ENCODE measurements at places on chromosomes 2 and 18.

DNA sequence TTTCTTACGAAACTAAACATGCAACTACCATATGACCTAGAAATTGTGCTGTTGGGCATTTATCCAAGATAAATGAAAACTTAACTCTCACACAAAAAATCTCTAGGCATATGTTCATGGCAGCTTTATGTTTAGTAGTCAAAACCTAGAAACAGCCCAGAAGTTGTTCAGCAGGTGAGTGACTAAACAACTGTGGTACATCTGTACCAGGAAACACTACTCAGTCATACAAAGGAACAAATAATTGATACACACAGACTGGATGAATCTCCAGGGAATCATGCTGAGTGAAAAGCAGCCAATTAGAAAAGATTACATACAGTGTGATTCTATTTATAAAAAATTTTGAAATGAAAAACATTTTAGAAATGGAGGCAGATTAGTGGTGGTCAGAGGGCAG lies 29.3 kb downstream of the DYNC2LI1 start:
- no peak for DNase-seq

GRCh38 chr2:119567292-119567691 lies 23.0 kb downstream of the CFAP221 start:
- DNase-seq, result no peak

DNA sequence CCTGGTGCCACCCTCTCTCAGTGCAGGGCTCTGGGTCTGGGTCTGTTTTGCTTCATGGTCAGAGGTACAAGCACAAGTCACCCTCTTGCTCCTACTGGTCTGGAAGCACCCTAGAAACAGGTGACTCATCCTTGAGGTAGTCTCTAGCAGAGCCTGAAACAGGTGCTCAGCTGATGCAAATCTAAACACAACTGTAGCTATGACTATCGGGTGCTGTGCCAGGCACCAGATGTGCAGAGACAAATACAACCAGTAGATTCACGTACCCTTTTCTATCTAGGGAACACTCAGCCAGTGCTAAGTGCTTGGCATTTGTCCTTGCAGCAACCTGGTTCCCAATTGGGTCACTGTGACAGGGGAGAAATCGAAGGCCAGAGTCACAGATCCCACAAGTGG lies 140.9 kb upstream of the MYCN start:
- no peak for DNase-seq

GRCh38 chr2:21860907-21861306 lies 737.1 kb downstream of the TDRD15 start:
- DNase-seq, result no peak

GRCh38 chr2:14750433-14750832 lies 117.9 kb downstream of the LRATD1 start:
- DNase-seq, result no peak

- DNase-seq, result no peak
Measured at GRCh38 chr2:54271189-54271588, 15.2 kb upstream of the TSPYL6 start.

GRCh38 chr2:1780693-1781092 lies 36.4 kb upstream of the PXDN start:
- no peak for DNase-seq

DNA sequence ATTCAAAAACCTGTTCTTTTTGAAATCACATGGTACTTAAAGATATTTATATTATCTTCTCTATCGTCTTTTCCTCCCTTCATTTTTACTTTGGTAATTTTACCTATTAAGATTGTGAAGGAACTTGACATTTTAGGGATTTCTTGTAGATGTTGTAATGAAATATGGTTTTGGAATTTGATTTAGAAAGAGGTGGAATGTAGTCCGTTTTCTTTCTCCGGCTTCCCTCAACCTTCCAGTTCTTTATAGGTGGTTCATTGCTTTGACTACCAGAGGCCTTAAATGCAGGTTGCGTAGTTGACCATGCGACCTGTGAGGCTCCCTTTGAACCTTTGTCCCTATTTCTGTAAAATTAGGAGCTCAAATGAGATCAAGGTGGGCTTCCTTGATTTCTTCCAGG lies 24.5 kb downstream of the ITGA6 start:
- DNase-seq, result no peak

GRCh38 chr2:108946442-108946841 lies 42.6 kb downstream of the EDAR start:
- no peak for DNase-seq

- DNase-seq, result peak; percentile 64
Measured at GRCh38 chr2:170816504-170817092, at the start of gene GAD1. Gene GAD1 (plus strand): TSS chr2:170816887. CDS start chr2:170818592, 1,705 bp downstream.

GRCh38 chr2:56444339-56444738 lies 260.5 kb downstream of the CCDC85A start:
- no peak for DNase-seq

- DNase-seq, result no peak
Measured at GRCh38 chr2:237575869-237576862, 9.8 kb downstream of the PRLH start.

DNA sequence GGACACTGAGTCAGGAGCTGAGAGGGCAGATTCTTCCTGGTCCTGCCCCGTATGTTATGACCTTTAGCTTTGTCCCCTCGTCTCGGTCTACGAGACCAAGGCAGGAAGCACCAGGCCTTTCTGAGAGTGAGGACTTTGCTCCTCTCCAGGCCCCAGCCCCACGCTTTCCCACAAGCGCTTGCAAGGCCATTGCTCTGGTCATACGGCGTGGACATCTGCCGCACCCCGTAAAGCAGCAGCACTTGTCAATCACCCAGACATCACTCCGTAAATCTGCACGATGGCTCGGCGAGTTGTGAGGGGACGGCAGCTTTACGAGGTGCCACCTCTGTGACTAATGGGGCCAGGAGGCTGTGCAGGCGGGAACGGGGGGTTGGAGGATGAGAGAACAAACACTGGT lies 100.8 kb upstream of the TWIST2 start:
- no peak for DNase-seq

DNA sequence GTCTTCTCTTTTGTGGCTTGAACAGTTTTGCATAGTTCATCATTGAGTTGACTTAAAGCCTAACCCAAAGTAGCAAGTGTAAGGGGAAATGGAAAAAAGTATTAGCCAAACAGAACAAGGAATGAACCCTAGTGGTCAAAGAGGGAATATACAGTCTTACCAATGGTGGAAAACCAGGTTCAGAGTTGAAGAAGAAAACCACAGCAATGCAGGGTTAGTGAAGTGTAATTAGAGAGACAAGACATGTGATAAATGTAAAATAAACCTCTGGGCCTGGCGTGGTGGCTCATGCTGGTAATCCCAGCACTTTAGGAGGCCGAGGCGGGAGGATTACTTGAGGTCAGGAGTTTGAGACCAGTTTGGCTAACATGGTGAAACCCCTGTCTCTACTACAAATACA lies 2.4 kb downstream of the TTN start:
- DNase-seq, result no peak

DNA sequence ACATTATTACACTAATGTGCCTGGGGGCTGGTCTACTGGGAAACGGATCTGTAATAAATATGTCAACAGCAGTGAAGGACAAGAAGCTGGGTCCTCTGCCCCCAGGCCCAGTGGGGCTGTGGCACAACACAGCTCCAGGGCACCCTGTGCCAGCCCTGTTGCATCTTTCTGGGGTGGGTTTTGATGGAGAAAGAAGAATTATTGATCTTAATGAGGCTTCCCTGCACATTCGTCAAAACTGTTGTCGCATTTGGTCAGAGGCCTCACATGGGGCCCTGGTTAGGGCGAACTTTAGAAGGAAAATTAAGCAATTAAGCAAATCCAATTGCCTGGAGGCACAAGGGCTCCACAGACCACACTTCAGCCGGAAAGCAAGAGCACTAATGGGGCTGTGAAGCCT lies 30.0 kb upstream of the TWIST2 start:
- DNase-seq, result no peak

DNA sequence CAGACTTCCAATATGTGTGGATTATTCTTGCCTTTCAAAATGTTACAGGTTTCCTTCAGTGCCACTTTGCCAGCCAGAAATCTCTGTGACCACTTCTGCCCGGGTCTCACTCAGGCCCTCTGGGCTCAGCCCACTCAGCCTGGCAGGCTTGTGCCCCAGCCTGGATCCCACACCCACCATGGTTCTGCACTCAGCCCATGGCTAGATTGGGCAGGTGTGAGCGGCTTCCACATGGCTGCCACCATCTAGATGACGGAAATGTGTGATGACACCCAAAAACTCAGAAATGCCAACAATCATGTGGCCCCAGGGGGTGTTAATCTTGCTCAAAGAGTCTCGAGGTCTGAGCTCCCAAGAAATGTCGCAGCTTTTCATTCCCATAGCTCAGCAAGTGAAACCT lies 1097.5 kb upstream of the SLC39A10 start:
- DNase-seq, result no peak

GRCh38 chr2:237128026-237128703 lies 42.5 kb downstream of the COPS8 start:
- DNase-seq, result peak; percentile 57

Data from stimulated activated CD4-positive, alpha-beta T cell treated with anti-CD3 and anti-CD28 coated beads, Interleukin-4, amount 100 ng/mL, for 24 hours (primary cell).